ENCODE measurements at places on chromosomes 7 and 10.

- no peak for DNase-seq
Observed at GRCh38 chr10:2920637-2921036, 146.7 kb upstream of the PFKP start.

GRCh38 chr7:123211545-123211944 is 11.8 kb upstream of the SLC13A1 start:
- DNase-seq: no peak

GRCh38 chr7:13988731-13989125 is 738 bp downstream of the ETV1 start:
- no peak for DNase-seq

DNA sequence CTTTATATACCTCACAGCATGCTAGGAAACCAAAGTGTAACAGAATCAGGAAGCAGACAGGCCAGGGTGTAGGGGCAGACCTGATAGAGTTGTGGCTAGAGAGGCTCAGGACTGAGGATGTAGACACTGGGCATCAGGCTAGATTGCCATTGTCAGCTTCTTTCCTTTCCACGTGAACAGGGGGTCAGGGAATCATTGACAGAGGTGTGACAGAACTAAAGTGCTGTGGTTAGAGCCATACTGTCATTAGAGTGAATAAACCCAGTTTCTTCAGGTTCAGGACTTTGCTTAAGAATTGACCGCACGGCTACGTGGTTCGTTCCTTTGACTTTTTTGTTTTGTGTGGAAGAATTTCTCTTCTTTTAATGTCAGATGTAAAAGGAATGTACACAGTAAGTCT is 90.7 kb downstream of the CALD1 start:
- DNase-seq: no peak

DNA sequence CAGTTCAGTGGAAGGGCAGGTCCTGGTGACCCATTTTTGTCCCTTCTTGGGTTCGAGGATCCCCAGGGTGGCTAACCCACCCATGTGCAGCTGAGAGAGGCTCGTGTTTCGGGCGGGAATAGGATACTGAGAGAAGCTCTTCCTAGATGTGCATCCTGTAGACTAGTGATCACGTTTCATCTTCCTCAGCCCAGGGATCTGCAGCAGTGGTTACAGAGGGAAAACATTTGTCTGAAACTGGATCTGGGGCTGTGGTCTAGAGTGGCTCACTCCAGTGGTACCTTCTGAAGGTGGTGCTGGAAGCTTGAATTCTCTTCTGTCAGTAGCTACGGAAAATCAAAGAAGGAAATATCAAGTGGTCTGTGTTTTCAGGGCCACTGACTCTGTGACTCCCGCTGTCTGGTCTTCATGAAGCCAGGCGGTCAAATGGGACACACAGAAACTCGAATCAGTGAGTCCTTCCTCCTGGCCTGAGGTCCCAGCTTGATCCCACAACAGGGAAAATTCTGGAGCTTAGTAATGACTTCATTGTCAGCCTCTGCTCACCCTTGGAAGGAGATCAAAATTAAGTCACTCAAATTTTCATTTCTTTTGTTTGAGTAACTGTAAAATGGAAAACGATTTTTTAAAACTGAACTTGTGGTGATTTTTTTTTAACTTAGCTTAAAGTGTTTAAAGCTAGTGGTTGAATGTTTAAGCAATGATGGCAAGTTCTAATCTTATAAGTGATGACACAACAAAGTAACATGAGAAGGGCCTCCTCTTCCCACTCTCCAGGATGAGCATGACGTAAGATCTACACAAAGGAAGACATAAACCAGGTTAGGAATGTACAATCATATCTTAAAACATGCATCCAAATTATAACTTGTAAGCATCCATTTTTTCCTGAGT is 469.3 kb upstream of the KLF6 start:
- DNase-seq: no peak

DNA sequence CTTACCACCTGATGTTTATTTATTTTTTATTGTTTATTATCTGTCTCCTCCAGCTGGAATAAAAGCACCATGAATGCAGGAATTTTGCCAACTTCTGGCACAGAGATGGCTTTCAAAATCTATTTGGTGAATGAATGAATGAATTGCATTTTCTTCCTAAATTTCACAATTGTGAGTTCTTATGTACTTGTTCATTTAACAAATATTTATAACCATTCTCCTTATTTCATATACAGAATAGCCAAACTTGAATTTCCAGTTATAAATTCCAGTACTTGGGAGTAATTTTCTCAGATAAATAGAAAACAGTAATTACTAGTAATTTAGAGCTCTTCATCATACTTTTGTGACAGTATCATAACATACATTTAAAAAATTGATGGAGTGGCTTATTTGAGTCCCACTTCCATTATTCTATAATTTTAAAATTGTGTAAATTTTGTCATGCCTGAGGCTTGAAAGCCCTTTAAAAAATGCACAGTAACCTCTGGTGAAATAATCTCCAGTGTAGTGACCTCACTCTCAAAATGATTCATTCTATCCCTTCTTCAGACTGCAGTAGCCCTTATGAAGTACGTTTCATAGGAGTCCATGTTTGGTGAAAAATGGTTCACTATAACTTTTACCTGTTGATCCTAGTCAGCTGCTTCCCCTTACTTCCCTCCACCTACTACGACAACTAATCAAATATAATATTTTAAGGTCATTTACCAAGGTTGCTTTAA is 40.0 kb upstream of the SRI start:
- DNase-seq: no peak

DNA sequence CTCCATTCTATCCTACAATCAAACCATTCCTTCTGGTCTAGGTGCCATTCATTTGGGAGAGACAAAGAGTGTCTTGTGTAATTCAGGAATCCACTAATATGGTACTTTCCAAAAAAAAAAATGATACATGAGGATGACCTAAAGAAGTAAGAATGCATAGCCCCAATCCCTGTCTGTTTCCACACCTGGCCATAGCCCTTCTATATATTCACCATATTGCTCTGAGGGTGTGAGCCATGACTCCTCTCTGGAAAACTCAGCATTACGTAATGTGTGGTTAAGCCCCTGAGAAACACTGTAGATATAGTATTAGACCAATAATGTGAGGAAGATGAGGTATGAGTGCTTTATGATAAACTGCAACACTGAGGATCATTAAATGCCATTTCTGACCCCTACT is 592.7 kb downstream of the INHBA start:
- no peak for DNase-seq

DNA sequence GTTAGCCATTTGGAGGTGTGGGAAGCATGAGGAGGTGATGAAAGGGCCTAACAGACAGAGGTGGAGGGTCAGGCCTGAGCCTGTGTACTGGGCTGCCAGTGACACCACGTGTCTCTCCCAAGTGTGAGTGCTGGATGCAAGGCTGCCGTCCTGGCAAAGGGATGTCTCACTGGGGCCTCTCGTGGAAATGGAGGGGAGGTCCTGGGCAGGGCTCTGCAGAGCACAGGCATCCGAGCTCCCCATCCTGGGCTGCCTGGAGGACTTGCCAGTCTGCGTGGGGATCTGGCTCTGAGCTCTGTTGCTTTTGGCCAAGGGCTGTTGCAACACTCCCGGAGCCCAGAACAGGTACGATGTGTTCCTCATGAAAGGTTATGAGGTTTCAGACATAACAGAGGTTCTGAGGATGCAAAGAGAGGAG is 77.3 kb downstream of the GRK5 start:
- no peak for DNase-seq

GRCh38 chr7:23467806-23468525 is 2.3 kb downstream of the IGF2BP3 start:
- DNase-seq: peak; percentile 40

- DNase-seq: peak; percentile 20
Observed at GRCh38 chr10:50577681-50578350, 45.9 kb downstream of the SGMS1 start.

GRCh38 chr7:40243076-40243475 is 108.3 kb downstream of the SUGCT start:
- DNase-seq: no peak

GRCh38 chr10:15718694-15719048 is 1.1 kb downstream of the ITGA8 start:
- no peak for DNase-seq

DNA sequence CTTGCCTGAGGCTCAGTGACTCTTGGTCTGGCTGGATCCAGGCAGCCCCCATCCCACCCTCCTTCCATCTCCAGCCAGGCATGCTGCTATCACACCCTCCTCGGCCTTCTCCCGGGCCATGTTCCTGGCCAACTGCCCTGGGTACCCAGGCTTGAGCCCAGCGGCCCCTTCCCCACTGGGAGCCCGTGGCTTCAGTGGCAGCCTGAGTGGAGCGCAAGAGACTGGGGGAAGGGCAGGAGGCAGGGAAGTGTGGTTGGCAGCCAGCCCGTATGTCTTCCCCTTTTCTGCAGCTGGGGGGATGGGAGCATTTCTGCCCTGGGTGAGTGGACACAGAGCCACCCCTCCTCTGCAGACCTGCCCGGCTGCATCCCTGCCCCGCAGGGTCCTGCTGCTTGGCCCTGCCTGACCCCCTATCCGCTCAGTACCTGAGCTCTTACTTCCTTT is 148.5 kb downstream of the ARHGAP22 start:
- DNase-seq: no peak

DNA sequence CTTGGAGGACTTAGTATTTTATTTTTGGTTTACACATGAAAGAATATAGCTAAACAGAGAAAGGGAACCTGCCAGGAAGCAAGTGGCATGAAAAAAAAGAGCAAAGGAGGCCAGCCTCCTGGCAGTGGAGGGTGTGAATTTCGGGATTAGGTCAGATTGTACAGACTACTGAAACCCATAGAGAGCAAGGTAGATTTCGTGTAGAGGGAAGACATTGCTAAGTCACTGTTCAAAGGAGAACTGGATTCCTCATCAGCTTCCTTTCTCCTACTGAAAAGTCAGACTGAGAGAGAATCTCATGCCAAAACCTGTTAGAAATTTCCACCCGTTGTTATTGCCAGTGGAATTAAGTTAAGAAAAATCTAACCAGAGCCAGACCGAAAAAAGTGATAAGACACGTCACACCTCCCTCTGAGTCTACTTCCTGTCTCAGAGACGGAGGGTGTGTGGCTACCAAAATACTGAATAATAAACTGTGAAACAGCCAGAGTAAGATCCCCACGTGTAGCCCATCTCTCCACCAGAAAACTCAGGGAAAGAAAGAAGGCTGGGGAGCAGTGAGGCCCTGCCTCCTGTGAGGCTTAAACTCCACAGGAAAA is 118.8 kb downstream of the SKIDA1 start:
- peak; percentile 27 for DNase-seq

GRCh38 chr10:60781661-60782060 is 3.4 kb downstream of the CDK1 start:
- no peak for DNase-seq

DNA sequence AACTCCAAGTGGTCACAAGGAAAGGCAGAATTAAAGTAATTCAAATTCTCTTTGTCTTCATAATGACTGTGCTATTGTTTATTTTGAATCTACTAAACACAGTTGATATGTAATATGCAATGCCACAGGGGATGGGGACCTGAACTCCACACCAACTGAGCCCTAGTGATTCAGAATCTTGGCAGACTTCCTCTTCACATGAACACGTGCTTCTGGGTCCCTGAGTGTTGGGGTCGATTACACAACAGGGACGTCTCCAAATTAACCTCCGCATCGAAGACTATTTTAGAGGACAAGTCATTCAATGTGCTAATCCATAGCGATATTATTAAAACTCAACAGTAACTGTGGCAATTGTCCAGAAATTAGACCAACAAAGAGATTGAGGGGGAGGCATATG is 95.3 kb upstream of the CARD11 start:
- no peak for DNase-seq

- DNase-seq: no peak
Observed at GRCh38 chr7:22823142-22823497, 471 bp upstream of the TOMM7 start.

DNA sequence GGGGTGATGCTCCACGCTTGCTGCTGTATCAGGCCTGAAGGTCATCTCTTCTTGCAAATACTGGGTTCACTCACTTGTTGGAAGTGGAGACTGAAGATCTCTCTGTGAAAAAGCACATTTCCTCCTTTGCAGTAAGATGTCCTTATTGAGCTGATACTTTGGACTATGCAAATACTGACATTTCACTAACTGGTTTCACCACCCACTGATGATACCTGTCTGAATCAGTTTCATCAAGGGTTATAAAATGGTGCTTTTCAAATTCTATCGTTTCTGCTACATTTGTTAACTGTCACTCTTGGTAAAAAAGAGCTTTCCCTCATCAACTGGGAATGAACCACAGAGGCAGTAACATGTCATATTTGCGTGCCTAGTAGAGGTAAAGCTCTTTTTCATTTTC is 35.5 kb downstream of the RAB19 start:
- no peak for DNase-seq

DNA sequence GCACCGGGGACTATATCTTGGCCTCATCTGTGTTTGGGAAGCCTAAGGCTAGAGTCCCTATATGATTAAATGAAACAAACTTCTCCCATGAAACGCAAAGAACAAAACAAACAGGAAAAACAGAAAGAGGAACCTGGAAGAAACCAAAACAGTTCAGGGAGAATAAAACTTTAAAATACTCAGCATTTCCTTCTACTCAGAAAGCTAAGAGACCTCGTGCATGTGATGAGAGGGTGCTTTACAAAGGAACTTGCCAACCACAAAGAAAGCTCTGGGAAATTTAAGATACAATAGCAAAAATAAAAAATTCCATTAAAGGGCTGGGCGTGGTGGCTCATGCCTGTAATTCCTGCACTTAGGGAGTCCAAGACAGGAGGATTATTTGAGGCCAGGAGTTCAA is 6.9 kb downstream of the PILRA start:
- DNase-seq: no peak

DNA sequence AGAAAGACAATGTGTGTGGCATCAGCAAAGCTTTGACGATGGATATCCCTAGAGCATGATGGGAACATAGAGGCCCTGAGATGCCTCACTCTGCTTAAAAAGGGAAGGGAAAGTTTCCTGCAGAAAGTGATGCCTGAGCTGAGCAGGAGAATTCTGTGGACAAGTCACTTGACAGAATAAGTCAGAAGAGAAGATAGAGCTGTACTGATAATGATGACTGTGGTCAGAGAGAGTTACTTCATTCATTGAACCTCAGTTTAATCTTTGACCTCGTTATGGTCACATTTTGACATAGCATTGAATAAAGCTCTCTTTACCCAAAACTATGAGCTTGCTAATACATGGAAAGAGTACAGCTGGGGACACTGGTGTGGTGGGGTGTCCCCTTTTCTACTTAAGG is 7.6 kb downstream of the CUBN start:
- no peak for DNase-seq

- DNase-seq: no peak
Observed at GRCh38 chr7:115058726-115059125, 136.8 kb downstream of the MDFIC start.

DNA sequence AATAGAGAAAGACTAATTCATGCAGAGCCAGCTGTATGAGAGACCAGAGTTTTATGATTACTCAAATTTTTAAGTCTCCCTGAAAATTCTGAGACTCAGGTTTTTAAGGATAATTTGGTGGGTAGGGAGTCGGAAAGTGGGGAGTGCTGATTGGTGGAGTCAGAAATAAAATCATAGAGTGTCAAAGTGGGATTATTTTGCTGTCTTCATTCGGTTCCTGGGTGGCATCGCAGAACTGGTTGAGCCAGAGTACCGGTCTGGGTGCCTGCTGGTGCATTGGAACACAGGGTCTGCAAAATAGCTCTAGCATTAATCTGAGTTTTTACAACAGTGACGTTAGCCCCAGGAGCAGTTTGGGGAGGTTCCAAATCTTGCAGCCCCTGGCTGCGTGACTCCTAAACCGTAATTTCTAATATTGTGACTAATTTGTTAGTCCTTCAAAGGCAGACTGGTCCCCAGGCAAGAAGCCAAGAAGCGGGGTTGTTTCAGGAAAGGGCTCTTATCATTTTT is 32.4 kb downstream of the GPRIN2 start:
- no peak for DNase-seq

Data from activated CD4-positive, alpha-beta T cell treated with anti-CD3 and anti-CD28 coated beads for 36 hours (primary cell).